Aorta (tissue), 5 donors: ENCODE measurements at places on chromosomes 5 and 9. TPM values are rescaled to one million over a fixed set of nuclear protein-coding genes. Genes with fewer than 3 reads are reported as not detected.

Gene GOLPH3
- 84.9 TPM for total RNA-seq

Gene NOXA1
- 8.5 TPM for total RNA-seq

Gene TXNDC8
- total RNA-seq, result not detected

Gene CTNND2
- total RNA-seq, result 0.29 TPM

Gene DEPDC1B
- 0.48 TPM for total RNA-seq

Gene CAVIN4
- total RNA-seq, result 1.1 TPM

Gene GBGT1
- total RNA-seq, result 12.9 TPM

Gene PAEP
- not detected for total RNA-seq

Gene PCDHGA12
- total RNA-seq, result 18.8 TPM

Gene SEMA6A
- 19.8 TPM for total RNA-seq

GRCh38 chr5:123785162-123786071 is 273.4 kb downstream of the CSNK1G3 start:
- no peak for DNase-seq

DNA sequence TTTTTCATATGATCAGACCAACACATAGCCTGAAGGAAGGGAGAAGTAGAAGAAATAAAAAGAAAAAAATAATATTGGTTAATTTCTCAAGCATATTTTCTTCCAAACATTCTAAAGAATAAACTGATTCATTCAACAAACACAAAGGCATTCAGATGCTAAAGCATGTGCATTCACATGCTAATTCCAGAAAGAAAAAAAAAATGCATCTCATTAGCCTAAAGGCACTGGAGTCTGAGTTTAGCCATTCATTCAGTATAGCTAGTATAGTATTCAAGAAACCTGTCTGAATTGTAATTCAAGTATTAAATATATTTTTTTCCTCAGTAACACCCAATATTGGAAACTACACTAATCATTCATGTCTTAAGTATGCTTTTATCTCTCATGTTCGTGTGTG is 61.0 kb upstream of the FER start:
- no peak for DNase-seq

- peak; percentile 31 for DNase-seq
Observed at GRCh38 chr5:139383993-139384590, 995 bp upstream of the SLC23A1 start.

GRCh38 chr5:65292196-65292595 is 189.5 kb downstream of the ADAMTS6 start:
- no peak for DNase-seq

DNA sequence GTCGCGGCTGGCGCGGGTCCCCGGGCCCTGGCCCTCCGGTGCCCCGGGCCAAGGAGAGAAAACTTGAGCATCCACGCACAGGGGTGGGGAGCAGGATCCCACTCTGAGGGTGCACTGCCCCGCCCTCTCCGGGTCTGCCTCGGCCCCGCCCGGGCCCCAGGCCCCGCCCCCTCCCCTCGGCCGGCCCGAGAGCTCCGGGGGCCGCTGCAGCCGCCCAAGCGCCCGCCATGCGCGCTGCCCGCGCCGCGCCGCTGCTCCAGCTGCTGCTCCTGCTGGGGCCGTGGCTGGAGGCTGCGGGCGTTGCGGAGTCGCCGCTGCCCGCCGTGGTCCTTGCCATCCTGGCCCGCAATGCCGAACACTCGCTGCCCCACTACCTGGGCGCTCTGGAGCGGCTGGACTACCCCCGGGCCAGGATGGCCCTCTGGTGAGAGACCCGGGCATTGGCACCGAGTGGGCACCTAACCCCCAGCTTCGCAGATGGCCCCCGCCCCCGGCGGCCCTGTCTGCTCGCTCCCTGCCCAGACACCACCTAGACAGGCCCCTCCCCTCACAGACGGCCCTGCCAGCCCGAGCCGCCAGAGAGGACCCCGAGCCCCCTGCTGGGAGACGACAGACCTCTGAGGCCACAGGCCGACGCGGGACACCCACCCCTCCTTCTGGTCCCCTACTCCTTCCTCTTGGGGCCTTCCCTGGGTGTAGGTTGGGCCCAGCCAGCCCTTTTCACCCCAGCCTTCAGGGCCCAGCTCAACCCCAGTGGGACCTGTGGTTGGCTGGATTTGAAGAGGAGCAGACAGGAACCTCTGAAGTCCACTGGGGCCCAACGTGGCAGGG is at the start of gene CERCAM:
CERCAM (plus strand) TSS at position 207 of the 831 bp plus-strand sequence; CDS start at position 228, 21 bp downstream.
- peak; percentile 91 for DNase-seq

- peak; percentile 64 for DNase-seq
Observed at GRCh38 chr5:173233347-173234128, 1.5 kb downstream of the NKX2-5 start.

DNA sequence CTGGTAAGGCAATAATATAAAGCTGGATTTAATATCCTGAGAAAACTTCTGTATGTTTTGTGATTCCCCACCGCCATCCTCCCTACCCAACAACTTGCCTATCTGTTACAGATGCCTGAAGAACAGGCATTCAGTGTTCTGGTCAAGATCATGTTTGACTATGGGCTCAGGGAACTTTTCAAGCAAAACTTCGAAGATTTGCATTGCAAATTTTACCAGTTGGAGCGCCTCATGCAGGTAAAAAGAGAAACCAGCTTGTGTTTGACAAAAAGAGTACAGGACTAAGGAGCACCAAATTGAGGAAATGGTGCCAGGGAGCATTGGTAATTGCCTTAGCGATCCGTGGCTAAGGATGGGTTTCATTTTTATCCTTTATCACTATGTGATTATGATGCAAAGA is 40.0 kb downstream of the GPR21 start:
- DNase-seq, result no peak

DNA sequence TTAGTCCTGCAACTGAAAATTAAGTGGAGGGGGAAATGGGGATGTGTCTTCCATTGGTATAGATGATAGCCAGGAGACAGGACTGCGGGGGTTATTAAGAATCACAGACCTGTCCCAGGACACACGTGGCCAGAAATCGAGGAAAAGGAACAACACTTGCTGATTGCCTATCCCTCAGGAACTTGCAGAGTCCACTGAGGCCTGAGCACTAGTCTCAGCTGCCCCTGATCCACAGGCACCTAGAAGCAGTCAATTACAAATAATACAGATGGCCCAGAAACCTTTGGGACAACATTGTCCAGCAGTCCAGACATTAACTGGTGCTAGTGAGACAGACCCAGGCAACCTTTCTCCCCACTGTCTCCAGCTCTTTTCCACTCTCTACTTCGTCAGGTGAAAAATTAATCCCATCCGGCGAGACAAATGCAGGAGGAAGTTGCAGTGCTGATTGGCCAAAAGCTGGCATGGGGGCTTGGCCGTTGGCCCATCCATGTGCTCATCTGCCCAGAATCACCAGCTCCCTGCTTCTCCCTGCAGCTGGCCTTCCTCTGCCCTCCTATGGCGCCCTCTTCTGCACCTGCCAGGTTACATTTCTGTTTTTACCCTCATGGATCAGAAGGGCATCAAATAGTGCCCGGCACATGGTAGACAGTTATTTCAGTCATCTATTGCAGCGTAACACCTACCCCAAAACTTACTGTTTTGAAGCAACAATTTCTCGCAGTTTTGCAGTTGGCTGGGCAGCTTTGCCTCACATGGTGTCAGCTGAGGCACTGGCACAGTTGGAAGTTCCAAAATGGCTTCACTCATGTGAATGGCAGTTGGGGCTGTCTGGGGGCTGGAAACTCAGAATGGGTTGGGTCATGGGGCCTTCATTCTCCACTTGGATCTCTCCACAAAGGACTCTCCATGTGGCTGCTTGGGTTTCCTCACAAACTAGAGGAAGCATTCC is 3.6 kb upstream of the B4GALT1 start:
- no peak for DNase-seq

DNA sequence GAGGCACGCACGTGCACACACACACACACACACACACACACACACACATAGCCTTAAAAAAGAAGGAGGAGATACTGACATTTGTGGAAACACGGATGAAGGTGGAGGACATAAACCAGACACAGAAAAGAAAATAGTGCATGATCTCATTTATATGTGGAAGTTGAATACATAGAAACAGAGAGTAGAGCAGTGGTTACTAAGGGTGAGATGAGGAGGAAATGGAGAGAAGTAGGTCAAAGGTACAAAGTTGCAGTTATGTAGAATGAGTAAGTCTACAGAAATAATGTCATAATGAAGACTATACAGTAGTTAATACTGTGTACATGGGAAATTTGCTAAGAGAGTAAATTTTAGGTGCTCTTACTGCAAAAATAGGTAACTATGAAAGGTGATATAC is 412.2 kb upstream of the CDH9 start:
- DNase-seq, result no peak

DNA sequence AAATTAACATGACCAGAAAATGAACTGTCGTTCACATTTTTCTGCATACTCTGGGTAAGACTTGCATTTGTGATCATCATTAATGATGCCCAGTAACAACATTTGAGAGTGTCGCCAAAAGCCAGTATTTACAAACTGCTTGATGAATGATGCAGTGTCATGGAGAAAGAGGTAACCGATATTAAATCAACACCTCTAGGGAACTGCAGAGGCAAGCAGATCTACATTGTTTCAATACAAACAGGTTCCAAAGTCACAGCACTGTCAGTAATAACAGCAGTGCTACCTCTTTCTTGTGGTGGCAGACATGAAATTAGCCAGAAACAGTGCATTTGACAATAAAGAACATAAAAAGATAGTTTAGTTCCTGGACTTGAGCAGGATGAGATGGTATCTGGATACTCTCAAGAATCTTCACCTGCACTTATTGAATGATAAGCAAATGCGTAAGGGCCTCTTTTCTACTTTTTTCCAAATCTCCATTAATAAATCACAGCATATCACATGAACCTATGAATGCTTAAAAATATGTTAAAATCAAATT is 456.6 kb downstream of the ARHGEF28 start:
- no peak for DNase-seq

- no peak for DNase-seq
Observed at GRCh38 chr9:33049680-33050361, 24.7 kb downstream of the DNAJA1 start.

GRCh38 chr9:121494192-121494591 is 5.5 kb downstream of the GGTA1 start:
- peak; percentile 32 for DNase-seq

GRCh38 chr9:127187231-127187956 is 65.0 kb upstream of the ANGPTL2 start:
- DNase-seq, result peak; percentile 82

DNA sequence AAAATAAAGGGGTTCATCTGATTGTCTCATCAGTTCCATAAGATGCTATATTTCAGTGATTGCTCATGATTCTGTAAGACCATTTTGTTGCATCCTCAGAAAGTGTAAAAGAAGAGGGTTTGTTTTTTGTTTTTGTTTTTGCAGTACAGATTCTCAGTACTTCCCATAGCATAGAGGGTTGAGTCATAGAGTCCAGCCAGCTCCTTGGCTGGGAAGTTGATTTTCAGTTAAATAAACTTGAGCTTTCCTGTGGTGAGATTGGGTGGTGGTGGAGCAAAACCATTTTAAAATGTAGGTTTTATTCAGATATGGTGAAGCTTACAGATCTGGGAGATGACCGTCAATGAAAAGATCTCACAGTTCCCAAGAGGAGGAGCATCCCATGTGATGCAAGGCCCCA is 48.2 kb downstream of the DAPK1 start:
- DNase-seq, result no peak
